ENCODE measurements at places on chromosomes 13 and 19.

DNA sequence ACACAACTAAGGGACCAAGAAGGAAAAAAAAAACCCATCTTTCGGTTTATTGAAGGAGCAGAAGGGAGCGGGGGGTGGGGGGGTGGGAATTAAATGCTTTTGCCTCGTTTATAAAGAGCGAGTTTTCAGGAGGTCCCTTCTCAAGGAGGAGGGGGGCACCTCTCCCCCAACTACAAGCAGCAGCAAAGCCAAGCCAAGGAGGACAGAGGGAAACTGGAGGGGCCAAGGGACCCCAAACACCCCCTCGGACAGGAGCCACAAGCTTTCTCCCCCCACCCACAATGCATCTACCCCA lies 2.4 kb downstream of the IRF2BP1 start:
- DNase-seq = no peak

DNA sequence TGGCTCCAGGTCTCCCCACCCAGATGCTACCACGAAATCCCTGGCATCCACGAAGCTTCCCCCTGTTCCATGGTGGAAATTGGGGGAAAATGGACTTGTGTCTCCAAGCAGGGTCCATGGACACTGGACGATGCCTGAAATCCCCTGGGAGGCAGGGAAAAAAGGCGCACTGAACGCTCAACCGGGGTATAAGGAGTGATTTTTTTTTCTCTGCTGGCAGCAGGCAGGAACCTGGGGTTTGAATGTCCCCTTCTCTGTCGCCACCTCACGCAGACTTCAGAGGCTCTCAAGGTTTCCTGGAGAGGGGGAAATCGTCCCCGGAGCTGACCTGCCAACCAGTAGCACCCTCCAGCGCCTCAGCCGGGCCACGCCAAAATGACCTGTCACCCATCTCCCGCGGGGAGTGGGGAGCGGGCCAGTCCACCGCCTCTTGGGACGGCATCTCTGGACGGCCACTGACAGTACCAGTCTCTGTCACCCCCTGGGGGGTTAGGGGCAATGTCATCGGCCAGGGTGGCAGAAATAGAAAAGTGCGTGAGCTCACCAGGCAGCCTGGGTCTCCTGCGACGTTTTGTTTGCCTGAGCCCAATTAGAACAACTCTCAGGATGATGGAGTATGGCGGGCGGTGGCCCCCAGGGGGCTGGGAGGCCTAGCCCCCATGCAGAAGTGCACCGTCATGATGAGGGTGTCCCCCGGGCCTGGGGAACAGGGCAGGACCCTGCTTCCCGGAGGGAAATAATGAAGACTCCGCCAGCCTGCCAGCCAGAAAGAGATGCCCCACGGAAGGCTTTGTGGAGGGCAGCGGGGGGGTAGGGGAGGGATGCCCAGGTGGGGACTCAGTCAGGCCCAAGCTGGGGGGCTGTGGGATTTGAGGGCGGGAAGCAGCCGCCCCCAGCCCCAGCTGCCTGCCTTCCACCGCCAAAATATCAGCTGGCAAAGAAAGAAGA lies 2.6 kb downstream of the PTPRS start:
- no peak for DNase-seq

DNA sequence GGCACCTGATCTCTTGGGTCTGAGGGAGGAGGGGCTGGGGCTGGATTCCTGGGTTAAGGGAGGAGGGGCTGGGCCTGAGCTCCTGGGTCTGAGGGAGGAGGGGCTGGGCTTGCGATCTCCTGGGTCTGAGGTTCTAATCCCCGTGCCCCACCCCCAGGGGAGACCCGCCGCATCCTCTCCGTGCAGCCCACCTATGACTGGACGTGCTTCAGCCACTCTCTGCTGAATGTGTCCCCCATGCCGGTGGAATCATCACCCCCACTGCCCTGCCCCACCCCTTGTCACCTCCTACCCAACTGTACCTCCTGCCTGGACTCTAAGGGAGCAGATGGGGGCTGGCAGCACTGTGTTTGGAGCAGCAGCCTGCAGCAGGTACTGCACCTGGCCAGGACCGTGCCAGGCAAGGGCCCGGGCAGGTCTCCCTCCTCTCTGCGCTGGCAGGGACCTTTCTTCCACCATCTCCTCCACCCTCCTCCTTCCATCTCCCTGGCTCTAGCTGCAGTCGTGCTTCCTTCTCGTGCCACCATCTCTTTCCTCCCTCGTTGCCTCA lies 27.1 kb downstream of the CNFN start:
- DNase-seq = no peak

DNA sequence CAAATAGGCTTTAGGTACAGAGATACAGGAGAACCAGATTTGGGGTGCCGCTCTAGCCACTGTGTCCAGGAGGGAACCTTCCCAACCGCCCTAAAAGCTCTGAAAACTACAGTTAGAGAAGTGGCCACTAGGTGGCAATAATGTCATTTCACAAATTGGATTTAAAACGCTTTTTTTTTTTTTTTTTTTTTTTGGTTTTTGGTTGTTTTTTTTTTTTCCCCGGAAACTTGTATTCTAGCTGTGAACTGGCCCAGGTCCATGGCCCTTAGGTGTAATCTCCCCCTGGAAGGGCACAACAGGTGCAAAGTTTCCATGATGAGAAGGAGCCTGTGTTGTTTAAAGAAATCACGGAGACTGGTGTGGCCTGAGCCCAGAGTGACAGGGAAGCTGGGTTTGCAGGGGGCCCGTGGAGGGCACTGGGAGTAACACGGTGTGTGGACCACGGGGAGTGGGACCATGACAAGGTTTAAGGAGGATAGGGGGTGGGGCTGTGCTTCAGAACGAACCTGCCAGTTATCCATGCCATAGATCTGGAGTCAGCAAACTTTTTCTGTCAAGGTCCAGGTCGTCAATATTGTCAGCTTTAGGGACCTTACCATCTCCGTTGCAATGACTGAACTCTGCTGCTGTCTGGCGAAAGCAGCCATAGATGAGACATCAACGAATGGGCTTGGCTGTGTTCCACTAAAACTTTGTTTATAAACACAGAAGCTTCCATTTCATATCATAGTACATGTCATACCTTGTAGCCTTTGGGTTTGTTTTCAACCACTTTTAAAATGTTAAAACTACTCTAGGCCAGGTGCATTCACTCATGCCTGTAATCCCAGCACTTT lies 10.1 kb downstream of the OR1I1 start:
- DNase-seq = no peak

- DNase-seq = no peak
Measured at GRCh38 chr19:15702534-15702930, 25.3 kb upstream of the OR10H2 start.

- no peak for DNase-seq
Measured at GRCh38 chr13:31090961-31091624, 70.6 kb downstream of the HSPH1 start.

DNA sequence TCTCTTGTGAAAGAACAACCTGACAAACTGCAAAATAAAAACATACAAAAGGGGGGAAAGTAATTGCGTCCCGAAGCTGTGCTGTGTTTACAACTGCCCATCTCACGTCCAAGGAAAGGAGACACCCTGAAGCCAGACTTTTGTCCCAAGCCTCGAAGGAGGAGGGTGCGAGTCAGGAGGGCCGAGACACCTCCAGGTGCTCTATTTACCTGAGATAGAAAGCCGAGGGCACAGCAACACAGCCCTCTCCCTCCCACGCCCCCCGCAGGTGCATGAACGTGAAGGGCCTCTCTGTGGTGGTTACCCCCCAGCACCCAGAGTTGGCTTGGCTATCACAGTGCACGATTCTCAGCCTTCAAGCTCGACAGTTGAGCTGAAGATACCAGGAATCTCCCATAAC lies 33.2 kb downstream of the NLRP13 start:
- no peak for DNase-seq

- no peak for DNase-seq
Measured at GRCh38 chr19:42216653-42217519, 591 bp downstream of the DEDD2 start.

DNA sequence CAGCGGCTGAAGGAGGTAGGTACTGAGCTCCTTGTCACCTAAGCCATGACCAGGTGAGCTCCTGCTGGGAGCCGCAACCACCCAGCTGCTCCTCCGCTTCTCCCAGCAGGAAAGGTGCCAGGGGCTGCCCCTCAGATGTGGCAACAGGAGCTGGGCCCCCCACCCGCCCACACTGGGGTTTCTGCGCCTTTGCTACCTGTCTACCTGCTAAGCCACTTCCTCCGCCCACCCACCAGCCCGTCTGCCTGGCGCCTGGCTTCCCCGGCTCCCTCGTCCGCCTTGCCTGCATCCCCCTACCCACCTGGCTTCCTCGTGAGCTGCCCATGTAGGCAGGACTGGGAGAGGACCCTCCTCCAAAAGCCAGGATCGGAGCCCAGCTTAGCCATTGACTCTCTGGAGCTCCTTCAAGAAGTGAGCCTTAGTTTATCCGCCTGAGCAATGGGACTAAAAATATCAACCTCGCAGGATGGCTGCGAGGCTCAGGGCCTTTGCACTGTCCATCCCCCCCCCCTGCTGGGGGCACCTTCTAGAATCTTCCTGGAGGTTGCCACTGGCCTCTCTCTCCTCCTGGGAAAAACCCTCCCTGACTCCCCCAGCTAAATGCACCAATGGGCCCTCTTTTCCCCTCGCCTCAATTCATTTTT lies 55.8 kb upstream of the KLF2 start:
- no peak for DNase-seq

DNA sequence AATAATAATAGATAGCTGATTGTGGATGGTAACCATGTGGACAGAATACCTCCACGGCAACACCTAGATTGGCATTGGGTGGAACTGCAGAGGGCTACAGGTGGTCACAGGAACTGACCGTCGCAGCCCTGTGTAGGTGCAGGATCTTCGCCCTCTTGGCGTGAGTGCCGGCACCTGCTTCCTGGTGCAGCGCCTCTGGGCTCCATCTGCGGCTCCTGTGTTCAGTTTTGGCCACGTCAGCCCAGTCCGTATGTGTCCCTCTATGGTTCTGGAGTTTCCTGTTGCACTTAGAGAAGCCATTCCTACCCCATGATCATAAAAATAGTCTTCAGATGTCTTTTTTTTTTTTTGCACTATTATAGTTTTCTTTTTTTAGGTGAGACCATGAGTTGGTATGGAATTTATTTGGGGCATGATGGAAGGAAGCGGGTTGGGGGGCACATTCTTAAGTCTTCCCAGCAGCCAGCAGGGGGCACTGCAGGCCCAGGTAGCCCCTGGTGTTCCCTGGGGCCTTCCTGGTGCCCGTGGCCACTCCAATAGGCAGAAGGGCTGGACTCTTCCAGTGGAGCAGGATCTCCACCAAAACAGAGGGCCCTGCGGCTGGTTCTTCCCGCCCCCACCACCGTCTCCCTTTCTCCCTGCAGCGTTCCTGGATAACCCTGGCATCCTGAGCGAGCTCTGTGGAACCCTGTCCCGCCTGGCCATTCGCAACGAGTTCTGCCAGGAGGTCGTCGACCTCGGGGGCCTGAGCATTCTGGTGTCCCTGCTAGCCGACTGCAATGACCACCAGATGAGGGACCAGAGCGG lies 10.1 kb upstream of the SLC25A42 start:
- DNase-seq = peak; percentile 18

GRCh38 chr13:45055198-45055901 lies 65.0 kb upstream of the GTF2F2 start:
- no peak for DNase-seq

- DNase-seq = no peak
Measured at GRCh38 chr19:18172331-18173053, 1.1 kb upstream of the IFI30 start.

- no peak for DNase-seq
Measured at GRCh38 chr13:19622193-19622592, 11.3 kb upstream of the MPHOSPH8 start.

All from T-helper 2 cell (primary cell).